Gastroesophageal sphincter (tissue), 4 donors: ENCODE measurements at places on chromosomes 2 and 18. TPM values are rescaled to one million over a fixed set of nuclear protein-coding genes. Genes with fewer than 3 reads are reported as not detected.

DNA sequence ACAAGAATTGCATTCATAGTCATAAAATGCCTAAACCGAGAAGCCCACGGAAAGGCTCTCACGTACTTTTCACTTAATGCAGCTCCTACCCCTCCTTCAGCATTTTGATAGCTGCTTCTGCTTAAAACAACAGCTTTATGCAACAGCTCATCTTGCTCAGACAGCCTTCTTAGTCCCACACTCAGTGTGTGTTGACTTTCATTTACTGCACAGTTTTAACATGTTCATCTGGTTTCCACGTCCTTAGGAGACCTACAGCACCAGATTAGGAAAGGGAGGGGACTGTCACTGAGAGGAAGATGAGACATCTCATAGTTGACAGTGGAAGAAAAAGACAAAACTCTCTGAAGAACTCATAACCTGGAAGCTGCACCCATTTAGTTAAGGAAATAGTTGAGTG lies 435.4 kb downstream of the SETBP1 start:
- ATAC-seq = no peak

The SLC23A3 gene
- total RNA-seq = 0.27 TPM

The ACVR1C gene
- 1.2 TPM for total RNA-seq

- peak; percentile 4 for ATAC-seq
Observed at GRCh38 chr2:237691029-237691907, 63.9 kb downstream of the LRRFIP1 start.

DNA sequence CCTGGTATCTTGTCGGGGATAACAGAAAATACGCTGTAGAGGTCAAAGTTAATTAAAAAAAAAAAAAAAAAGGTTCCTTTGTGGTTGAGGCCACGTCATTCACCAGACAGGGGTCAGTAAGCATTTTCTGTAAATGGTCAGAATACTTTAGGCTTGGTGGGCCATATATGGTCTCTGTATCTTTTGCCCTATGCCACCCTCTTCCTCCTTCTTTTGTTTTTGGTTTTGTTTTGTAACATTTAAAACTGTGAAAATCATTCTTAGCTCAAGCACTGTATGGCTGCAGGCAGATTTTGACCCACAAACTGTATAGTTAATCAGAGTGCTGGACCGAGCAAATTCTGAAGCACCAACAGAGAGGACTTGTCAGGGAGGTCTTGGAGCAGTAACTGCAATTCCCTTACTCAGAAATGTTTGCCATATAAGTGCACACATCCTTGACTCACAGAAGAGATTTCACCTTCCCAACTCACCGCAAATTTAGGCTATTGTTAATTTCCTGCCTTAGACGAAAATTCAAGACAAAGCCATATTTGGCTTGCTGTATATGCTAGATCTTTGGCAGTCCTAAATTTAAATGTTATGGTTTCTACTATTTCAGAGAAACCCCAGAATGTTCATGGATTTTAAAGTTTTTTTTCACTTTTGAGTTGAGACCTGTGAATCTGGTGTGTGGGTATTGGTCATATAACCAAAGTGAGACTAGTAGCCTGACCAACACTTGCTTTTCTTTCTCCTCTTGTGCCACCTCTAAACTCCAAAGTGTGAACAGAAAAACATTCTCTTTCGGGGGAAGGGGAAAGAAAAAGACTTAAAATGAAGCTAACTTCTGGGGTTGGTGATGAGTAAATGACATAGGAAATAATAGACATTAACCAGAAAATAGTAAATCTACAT lies 65.4 kb downstream of the DOCK10 start:
- no peak for ATAC-seq

DNA sequence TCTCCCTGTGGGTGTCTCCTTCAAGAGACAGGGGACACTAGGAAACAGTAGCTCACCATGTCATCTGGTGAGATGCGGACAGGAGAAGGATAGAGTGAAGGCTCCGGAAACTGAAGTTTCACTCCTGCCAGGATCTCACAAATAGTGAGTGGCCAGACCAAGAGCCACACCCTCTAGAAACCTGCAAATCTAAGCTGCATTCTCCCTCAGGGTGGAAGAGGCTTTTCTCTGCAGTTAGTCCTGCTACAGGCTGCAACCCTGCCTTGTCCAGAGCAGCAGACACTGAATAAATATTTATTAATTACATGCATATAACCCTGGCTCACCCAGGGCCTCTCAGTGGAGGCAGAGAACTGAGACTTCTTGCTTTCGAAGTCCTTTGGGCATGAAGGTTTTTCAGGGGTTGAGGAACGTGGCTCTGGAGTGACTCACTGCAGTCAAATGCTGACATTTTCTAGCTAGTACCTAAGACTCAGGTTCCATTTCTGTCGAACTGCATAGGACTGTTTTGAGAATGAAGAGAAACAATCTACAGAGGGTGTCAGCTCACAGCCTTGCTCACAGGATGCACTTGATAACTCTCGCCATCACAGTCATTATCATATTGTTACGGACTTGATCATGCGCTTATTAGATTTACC lies 87.3 kb downstream of the ACTR2 start:
- no peak for ATAC-seq

- ATAC-seq = no peak
Observed at GRCh38 chr2:37201766-37202165, 5.5 kb downstream of the CEBPZOS start.

DNA sequence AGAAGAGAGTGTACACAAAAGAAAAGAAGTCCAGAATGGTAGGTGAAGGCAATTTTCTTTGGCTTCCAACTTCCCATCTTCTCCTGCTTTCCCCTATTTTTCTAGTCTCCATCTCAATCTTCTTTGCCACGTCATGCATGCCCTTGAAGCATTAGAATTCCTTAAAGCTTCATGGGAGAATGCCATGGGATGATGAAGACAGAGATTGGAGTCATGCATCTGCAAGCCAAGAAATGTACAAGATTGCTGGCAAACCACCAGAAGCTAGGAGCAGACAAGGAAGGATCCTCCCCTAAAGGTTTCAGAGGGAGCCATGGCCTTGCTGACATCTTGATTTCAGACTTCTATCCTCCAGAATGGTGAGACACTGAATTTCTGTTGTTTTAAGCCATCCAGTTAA lies 305.9 kb downstream of the HRH4 start:
- no peak for ATAC-seq

The MARCO gene
- total RNA-seq = 56.1 TPM

- ATAC-seq = peak; percentile 87
Observed at GRCh38 chr2:238644095-238645081, 203.5 kb upstream of the TWIST2 start.

GRCh38 chr18:58256316-58257080 lies 212.5 kb downstream of the NEDD4L start:
- ATAC-seq = no peak

The UGT1A5 gene
- total RNA-seq = not detected

GRCh38 chr2:236628256-236628901 lies 58.8 kb downstream of the ACKR3 start:
- no peak for ATAC-seq

DNA sequence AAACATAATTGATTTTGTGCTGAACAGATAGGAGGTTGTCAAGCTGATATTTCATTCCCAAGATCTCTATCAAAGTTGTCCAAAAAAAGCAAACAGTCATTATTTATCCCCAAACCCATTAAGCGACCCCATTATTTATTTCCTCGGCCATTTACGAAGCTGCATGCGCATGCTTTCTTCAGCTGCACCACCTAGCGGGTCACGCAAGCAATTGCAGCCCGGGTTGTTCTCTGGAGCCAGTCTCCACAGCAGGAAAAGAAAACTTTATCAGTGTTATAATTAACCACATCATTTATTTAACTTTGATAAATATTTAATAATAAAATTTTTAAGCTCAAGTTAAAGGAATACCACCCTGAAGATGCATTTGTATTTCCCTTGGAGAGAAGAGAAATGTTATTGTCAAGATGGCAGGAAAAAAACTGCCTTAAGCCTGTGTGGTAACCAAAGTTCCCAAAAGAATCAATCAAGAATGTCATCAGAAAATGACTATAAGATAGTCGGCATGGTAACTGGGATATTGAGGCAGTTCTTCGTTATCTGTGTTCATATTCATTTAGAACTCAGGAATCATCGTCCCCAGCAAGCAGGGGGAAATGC lies 304.7 kb downstream of the FBXO15 start:
- no peak for ATAC-seq

DNA sequence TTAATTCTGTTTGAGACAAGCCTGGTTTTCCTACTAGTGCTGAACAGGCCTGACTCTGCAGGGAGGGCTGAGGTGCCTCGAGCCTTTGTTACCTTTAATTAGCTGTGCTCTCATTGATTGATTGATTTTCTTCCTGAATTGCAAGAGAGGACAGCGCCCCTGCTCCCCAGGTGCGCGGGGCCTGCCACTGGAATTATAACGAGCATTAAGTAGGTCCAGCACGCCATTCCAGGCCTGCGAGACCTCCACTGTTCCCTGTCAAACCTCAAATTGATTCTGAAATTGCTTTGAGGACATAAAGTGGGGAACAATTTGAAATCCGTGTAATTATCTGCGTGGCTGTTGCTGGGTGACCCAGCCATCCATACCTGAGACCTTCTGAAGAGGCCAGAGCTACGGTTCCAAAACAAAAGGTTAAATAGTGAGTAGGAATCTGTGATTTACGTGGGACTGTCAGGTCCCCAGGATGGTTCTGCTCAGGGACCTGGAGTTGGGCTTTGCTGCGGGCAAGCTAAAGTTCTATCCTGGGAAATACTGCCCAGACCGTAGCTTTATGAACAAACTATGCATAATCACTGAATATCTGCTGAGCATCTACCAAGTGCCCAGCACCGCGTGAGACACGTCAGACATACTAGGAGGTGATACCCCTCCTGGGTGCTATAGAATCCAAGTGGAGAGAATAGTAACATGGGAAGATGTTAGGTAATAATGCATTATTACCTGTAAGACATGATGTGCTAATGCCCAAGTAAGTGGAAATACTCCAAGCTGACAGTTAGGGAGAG lies 104.1 kb downstream of the ZBTB7C start:
- no peak for ATAC-seq

- no peak for ATAC-seq
Observed at GRCh38 chr2:138035608-138036217, 71.4 kb downstream of the HNMT start.

The FKBP1B gene
- 5.3 TPM for total RNA-seq
